Activated CD4-positive, alpha-beta T cell treated with anti-CD3 and anti-CD28 coated beads, Interleukin-2, amount 50 U/mL, for 4 hours (primary cell): ENCODE measurements at places on chromosomes 7 and 10.

DNA sequence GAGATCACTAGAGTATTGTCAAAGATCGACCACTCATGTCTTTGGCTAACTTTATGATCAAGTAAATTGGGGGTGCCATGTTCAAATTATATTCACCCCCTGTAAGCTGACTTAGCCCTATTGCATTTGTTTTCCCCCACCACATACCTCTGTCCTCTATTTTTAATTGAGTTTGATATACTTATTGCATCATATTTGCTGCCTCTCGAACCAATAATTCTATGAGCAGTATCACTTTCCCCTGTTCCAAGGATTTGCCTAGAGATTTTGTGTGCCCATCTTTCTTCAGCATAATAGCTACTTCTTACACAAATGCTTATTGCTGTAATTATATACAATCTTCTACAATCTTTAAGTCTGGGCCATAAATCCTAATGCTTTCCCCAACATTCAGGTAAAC, 245.2 kb downstream of the COBL start:
- no peak for DNase-seq

DNA sequence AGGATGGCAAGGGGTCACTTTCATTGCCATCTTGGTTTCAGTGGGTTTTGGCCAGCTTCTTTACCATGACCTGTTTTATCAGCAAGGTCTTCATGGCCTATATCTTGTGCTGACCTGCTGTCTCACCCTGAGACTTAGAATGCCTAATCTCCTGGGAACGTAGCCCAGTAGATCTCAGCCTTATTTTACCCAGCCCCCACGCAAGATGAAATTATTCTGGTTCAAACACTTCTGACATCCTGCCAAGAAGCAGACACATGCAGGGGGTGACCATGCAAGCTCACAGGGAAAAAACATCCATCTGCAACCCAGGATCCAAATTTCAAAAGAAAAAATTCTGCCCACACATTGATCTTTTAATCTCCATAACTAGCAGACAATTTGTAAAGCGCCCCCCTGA, 88.4 kb upstream of the EEPD1 start:
- DNase-seq, result no peak

DNA sequence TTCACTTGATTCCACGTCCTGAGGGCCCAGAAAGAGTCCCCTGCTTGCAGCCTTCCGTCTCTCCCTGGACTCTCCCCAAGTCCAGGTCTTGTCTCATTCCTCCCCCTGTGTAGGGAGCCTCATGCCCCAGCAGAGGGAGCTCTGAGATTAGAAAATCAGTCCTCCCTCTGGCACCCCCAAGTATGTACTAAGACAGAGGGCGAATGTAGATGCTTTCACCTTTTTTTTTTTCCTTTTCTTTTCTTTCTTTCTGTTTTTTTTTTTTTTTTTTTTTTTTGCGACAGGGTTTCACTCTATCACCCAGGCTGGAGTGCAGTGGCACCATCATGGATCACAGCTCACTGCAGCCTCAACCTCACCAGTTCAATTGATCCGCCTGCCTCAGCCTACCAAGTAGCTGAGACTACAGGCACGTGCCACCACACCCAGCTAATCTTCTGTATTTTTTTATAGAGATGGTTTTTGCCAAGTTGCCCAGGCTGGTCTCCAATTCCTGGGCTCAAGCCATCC, 10.3 kb downstream of the SFXN3 start:
- DNase-seq, result peak; percentile 70

DNA sequence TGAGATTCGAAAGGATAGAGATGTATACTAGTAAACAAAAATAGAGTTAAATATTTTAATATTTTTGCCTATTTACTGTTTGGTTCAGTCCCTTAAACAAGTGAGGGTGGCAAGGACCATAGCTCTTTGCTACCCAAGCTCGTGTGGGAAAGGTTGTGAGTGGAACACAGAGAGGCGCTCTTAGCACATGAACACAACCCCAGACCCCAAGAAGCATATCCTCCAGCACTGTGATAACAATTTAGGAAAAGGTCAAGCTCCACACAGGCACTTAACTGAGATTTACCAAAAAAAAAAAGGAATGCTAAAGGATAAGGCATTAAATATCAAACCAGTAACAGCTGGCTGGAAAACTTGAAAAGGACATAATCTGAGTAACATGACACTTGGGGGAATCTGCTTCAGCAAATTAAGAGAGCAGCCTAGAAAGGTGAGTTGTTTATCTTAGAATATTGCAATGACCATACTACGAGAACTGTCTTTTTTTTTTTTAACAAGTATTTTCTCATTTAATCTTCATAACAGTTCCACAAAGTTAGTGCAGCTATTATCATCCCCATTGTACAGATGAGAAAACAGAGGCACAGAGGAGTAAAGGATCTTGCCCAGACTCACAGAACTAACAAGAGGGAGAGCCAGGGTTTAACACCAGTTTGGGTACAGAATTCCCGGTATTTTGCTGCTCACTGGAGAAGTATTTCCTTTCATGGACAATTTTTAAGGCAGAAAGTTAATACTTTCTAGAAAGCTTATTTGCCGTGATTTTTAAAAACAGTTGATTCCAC, 303.5 kb upstream of the AOAH start:
- DNase-seq, result no peak

DNA sequence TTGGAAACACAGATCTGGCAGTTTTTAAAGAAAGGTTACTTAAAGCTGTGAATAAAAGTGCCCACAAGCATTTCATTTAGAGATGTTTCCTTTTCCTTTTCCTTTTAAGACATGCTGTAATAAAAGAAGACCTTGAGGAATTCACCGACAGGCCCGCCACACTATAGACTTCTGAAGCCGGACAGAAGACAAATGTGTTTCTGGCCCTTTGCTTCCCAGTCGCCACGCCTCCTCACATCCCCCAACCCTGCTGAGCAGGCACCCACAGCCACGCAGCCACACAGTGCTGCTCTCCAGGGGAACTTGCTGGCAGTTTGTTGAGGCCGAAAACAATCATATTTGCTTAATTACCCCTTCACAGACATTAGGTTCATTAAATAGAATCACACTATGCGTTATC, 83.4 kb downstream of the SLC25A13 start:
- no peak for DNase-seq

DNA sequence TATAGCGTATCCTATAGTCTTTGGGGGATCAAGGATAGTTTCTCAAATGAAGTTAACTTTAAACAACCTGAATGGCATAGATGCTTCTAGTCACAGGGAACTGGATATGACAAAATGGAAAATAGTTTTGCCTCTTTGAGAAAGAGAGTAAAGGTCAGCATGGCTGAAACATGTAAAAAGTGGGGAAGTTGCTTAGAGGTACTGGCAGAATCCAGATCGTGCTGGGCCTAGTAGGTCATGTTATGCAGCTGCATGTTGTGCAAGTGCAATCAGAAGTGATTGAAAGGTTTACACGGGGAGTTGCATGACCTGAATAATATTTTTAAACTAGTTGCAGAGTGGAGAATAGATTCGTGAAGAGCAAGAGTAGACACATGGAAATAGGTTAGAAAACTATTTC, 201.1 kb upstream of the HDAC9 start:
- DNase-seq, result no peak

DNA sequence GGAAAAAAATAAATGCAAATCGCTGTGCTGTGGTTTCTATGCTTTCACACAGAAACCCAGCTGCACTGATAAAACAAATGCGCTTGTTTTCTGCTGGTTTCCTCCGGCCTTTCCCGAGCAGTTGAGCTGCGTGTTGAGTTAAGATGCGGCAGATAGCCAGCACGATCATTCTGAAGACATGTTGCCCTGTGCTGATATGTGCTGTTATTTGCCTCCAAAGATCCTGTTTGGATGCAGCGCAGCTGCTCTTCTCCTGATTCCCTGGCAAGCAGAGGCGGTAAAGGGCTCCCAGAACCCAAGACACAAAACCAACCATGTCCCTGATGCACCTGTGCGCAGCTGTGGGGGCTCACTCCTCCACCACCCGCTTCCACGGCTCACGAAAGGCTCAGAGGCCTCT, 225.4 kb downstream of the PAXIP1 start:
- no peak for DNase-seq

- no peak for DNase-seq
Measured at GRCh38 chr10:12221323-12222298, 25.6 kb downstream of the CDC123 start.

- DNase-seq, result no peak
Measured at GRCh38 chr10:114282526-114282925, 43.5 kb downstream of the VWA2 start.

DNA sequence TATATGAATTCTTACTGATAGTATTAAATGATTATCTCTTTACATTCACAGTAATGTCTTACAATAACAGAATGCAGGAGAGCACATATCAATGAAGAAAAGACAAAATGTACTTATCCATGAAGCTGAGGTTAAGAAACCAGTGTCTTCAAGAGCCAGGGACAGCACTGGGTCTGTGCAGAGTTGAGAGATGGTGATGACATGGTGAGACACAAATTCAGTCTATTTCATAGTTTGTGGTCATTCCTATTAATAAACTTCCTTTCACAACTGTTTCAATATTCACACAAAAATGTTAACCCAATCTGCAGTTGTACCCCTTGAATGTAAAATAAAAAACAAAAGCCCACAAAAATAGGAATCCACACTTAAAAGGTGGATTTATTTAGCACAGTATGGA, 5.3 kb upstream of the MAGI2 start:
- no peak for DNase-seq

DNA sequence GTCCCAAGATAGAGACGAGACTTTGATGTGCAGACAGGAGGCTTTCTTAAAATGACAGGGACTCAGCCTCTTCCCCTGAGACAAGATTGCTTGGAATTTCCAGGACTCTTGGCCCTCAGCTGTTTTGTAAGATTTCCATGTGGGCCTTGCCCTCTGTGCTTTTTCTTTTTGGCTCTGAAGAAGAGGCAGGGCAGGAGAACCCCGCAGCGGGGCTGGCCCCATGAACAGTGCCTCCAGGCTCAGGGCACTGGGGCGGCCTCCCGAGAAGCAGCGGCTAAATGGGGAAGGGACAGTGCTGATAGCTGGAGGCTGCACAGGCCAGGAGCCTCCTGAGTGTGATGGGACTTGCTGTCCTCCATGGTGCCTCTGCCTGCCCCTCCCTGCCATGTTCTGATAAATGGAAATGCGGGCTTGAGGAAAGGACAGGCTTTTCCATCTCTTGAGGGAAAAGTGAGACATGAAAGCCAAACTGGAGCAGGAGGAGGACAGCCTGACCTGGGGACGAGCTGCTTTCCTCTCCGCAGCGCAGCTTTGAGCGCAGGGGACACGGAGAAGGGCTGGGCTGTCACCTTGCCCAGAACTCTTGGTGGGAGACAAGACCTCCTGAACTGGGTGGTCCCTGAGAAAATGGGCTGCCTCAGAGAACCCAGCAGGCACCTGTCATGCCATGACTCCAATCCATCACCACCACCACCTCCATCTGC, 12.1 kb downstream of the SAP25 start:
- DNase-seq, result no peak

DNA sequence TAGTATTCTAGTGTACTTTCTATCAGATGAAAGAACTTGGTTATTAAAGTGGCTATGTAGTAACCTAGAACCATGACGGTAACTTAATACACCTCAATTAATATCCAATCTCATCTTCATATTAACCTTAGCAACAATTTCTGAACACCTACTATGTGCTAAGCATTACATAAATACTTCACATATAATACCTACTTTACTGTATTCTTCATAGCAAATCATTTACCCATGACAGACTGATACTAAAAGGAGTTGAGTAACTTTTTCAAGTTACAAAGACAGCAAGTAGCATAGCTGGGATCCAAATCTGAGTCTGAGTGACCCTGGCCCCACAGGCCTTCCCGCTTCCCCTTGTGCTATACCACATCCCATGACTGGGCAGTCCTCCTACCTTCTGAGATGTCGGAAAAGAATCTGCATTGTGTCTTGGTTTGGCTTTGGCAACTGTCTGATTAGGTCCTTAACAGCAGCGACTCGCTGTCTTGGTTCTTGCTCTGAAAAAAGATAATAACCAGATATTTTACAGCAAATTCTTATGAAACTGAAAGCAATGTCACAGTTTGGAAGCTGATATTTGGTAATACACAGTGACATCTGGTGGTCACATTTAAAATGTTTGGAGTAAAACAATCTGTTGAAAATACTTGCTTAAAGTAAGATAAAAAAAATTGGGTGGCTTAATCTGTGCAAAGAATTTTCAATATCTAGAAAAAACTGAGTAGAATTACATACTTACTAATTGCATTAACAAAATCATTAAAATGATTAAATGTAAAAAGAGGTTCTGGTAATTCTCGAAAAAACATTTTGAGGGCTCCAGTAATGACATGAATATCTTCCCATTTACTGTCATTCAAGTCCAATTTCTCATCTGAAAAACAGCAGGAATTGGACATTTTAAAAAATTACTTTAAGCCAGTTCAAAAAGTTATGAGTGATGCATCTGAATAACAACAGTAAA, 120.1 kb downstream of the ARHGAP12 start:
- no peak for DNase-seq

- peak; percentile 4 for DNase-seq
Measured at GRCh38 chr7:127792528-127793342, 140.7 kb downstream of the SND1 start.

DNA sequence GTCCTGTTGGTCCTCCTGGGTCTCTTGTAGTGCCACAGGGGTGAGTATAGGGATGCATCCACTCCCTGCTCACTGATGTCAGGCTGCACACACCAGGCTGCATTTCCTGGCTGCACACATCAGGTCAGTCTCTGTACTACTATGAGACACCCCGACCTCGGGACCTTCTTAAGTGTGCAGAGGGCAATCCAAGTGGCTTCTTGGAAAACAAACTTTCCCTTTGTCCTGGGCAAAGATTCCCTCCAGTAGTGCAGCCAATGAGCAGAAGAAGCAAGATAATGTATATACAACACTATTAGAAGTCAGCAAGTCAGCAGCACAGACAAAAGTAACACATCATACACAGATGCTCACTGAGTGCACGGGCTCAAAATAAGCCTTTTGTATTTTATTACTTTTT, 493.5 kb downstream of the GRID1 start:
- DNase-seq, result no peak

- DNase-seq, result no peak
Measured at GRCh38 chr10:21814866-21815265, 188.7 kb downstream of the DNAJC1 start.

DNA sequence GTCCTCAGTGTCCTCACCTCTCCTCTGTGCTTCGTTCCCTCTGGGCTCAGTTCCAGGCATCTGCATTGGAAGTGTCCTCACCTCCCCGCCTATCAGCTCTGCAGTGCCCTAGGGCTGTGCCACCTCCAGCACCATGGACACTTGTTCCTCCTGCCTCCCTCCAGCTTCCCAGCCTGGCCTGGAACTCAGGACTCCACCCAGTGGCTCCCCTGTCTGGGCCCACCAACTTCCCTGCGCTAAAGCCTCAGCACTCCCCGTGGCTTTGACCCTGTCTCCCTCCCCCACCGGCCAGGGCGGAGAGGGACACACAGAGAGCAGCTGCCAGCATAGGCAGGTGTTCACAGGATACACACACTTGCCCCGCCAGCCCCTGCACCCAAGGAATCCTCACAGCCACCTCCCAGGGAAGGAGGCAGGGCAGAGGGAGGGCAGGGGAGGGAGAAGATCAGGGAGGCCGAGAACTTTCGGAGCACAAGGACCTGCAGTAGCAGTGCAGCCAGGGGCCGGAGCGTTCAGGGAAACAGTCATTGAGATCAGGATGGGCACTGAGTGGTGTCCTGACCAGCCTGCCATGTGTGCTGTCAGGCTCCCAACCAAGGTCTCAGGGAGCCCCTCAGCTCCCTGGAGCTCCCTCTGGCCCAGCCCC, 31.3 kb downstream of the ANXA8 start:
- DNase-seq, result no peak

GRCh38 chr7:143362131-143363015, at the start of gene FAM131B:
Gene FAM131B, minus strand, starts transcription at chr7:143362713. Its CDS starts 110 bp downstream, at chr7:143362603.
- DNase-seq, result no peak

- DNase-seq, result no peak
Measured at GRCh38 chr10:31186225-31187000, 132.6 kb upstream of the ZEB1 start.

GRCh38 chr7:96361116-96361857, 39.4 kb upstream of the SLC25A13 start:
- no peak for DNase-seq
